ENCODE measurements at places on chromosomes 4 and X.

GRCh38 chrX:21559417-21559816 is 98.7 kb downstream of the KLHL34 start:
- no peak for DNase-seq

DNA sequence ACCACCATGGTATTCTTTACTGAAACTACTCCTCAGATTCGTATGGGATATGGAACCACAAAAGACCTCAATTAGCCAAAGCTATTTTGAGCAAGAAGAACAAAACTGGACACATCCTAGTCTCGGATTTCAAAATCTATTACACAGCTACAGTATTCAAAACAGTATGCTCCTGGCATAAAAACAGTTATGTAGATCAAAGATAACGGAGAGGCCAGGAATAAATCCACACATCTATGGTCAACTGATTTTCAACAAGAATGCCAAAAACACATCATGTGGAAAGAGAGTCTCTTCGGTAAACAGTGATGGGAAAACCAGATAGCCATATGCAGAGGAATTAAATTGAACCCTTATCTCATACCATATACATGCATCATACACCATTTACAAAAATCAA is 155.3 kb downstream of the SPCS3 start:
- DNase-seq = no peak

GRCh38 chr4:951594-952468 is 19.6 kb downstream of the TMEM175 start:
- DNase-seq = no peak

DNA sequence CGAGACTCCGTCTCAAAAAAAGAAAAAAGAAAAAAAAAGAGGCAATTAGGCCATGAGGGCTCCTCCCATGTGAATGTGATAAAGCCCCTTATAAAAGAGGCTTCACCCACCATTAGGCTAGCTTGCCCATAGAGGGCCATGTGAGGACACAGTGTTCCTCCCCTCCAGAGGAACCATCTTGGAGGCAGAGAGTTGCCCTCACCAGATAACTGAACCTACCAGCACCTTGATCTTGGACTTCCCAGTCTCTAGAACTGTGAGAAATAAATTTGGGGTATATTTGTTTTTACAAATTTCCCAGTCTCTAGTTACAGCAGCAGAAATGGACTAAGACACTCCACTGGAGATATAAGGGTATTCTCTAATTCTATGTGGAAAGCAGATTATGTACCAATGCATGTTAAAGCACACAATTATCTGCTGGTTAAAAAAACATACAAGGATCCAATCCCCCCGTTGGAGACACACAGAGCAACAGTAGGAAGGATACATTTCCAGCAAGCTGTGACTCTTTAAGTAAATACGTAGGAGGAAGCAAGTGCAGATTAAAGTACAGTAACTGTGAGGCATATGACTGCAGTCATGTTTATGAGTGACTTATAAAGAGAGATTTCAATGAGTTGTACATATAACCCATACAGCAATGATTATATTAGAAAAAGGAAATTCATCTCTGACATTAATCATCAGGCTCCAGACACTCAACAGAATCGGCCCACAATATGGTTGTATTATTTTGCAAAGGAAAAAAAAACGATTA is 21.4 kb downstream of the SH3RF1 start:
- no peak for DNase-seq

- DNase-seq = no peak
Measured at GRCh38 chr4:158422546-158422945, 99.1 kb upstream of the RXFP1 start.

DNA sequence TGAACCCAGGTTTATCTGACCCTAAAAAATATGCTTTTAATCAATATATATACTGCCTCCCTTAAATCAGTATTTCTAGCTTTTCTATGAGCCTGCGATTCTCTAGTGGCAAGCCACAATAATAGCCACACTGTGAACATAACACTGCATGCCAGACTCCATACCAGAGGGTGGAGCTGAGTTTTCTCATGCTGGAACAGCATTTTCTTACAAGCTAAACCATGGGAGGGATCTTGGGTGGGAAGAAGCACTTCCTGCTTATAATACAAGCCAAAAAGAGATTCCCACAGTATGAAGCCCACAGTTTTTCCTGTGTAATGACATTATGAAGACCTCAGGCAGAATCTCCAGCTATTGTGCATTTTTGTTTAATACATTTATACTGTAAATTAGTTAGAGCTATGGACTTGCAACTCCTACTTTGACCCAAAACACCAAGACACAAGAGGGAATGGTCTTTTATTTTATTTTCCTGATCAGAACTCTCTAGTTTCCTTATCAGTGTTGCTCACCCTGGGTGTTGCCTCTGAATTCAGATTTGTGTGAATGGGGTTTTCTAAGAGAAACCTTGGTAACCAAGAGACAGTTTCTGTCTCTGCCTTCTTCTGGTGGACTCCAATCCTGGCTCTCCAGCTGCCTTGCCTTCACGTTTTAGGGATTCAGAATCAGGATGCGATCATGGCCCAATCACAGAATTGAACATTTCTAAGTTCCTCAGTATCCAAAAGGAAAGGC is 74.5 kb upstream of the EOLA2 start:
- no peak for DNase-seq

DNA sequence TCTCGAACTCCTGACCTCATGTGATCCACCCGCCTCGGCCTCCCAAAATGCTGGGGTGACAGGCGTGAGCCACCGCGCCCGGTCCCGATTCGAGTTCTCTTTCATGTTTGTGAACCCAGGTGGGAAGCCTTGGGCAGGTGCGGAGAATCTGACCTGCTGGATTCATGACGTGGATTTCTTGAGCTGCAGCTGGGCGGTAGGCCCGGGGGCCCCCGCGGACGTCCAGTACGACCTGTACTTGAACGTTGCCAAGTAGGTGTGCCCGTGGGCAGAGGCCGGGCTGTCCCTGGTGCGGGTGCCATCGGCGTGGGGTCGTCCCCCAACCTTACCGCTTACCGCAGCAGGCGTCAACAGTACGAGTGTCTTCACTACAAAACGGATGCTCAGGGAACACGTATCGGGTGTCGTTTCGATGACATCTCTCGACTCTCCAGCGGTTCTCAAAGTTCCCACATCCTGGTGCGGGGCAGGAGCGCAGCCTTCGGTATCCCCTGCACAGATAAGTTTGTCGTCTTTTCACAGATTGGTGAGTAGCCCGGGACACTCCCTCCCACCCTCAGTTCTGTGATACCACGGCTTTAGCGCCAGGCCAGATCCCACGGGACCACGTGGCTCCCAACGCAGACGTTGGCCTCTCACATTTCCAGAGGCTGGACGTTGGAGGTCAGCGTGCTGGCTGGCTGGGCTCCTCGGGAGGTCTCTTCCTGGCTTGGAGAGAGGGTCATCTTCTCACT is 15.6 kb downstream of the IL3RA start:
- DNase-seq = no peak

- DNase-seq = no peak
Measured at GRCh38 chr4:113955948-113956347, 23.5 kb downstream of the ARSJ start.

DNA sequence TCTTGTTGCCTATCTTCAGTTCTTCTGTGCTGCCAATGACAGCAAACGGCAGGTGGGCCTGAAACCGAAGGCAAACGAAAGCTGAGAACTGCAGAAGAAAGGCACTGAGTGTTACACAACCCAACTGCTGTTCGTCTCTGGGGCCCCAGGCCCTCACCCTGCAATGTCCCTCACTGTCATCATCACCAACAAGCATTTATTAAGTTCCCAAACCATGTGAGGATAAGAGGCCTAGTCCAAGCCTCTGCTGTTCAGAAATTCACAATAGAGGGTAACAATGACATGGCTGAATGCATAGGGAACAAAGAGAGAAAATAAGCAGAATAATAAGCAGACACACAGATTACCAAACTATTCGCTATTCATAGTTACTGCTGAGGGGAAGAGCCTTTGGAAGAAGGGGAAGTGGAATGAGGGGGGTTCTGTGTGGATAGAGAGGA is 34.5 kb upstream of the NKRF start:
- no peak for DNase-seq

- no peak for DNase-seq
Measured at GRCh38 chrX:125395626-125396025, 76.0 kb downstream of the TEX13C start.

GRCh38 chr4:123562994-123563750 is 166.6 kb downstream of the SPRY1 start:
- DNase-seq = no peak

- DNase-seq = no peak
Measured at GRCh38 chr4:177791188-177791587, 349.0 kb upstream of the AGA start.

- no peak for DNase-seq
Measured at GRCh38 chrX:10415306-10416001, 204.9 kb downstream of the MID1 start.

Data from cerebellar nuclear complex (tissue), 1 donor.